ENCODE measurements at places on chromosomes 7 and 10. TPM values are rescaled to one million over a fixed set of nuclear protein-coding genes. Genes with fewer than 3 reads are reported as not detected.

Gene CTAGE15
- total RNA-seq = not detected

Gene STEAP4
- 4.9 TPM for total RNA-seq

Gene ITIH5
- 3.5 TPM for total RNA-seq

Gene FAM25G
- total RNA-seq = not detected

Gene OR2A42
- not detected for total RNA-seq

Gene ABCB4
- total RNA-seq = not detected

Gene STOX1
- total RNA-seq = 0.82 TPM

Gene SNX13
- 20.5 TPM for total RNA-seq

Gene KCNH2
- total RNA-seq = 0.12 TPM

Gene FAM25C
- not detected for total RNA-seq

Gene RASSF4
- 4.0 TPM for total RNA-seq

Gene ZNF485
- total RNA-seq = 5.0 TPM

Gene CALD1
- total RNA-seq = 272 TPM

Gene CACNA2D1
- total RNA-seq = 24.2 TPM

Gene WNT8B
- total RNA-seq = not detected

Gene ECHDC3
- 18.7 TPM for total RNA-seq

Gene CPEB3
- total RNA-seq = 0.82 TPM

Gene DRGX
- total RNA-seq = not detected

Gene IQUB
- 0.94 TPM for total RNA-seq
